ENCODE measurements at places on chromosomes 1 and 21. TPM values are rescaled to one million over a fixed set of nuclear protein-coding genes. Genes with fewer than 3 reads are reported as not detected.
A peak's percentile ranks its signal among the peaks of the same experiment; 100 is the strongest.

DNA sequence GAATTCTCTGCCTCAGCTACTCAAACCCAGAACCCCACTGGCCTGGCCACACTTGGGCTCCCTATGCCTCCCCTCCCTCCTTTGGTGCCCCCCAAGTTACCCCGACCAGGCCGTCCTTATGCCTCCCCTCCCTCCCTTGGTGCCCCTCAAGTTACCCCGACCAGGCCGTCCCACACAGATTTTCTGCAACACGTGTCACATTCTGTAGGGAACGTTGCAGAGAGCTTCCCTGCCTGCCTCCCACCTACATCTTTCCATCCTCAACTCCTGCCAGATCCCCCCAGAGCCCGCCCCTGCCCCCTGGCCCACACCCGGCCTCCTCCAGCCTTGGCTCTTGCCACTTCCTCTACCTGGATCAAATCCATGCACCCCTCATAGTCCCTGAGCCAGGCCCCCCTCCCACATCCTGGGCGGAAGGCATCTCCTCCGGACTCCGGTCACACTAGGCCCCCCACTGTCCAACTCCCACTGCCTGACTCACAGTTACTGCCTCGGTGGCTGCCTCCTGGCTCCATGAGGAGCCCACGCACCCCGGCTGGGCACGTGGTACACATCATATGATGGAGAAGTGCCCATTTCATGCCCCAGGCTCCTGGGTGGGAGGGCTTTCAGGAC is 41.2 kb downstream of the KCNAB2 start:
- no peaks in the 10 kb centered on the region for H3K27me3 ChIP-seq
- DNase-seq, result no peak
- no peak overlapping the region for H3K4me3 ChIP-seq
- H3K36me3 ChIP-seq, result no peaks in the 10 kb centered on the region
- no peaks in the 10 kb centered on the region for H3K4me1 ChIP-seq
- H3K27ac ChIP-seq, result no peak overlapping the region

DNA sequence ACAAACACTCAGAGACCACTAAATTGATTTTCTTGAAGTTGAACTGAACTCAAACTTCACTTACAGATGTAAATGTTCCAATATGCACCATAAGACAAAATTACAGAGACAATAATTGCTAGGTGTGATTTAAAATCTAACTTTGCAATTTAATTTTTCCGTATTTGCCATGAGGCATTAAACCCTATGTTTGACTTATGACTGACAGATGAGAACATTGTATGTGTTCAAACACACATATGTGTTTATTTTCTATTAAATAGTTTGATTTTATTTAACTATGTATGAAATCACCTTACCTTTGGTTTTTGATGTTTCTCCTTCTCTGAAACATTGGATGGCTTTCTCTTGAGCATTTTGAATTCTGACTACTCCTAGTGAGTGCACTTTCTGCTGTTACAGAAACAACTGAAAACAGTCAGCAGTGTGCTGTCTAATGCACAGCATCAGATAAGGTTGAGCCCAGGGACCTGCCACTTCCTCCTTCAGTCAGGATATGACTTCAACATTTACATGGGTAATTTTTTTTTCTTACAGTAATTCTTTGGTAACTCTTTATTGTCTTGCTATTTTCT is at the start of gene SAMSN1:
Gene SAMSN1 (minus strand): TSS at position 410 of the 575 bp plus-strand sequence. CDS start 54 bp downstream, at position 356.
- no peak for DNase-seq
- H3K27ac ChIP-seq, result no peak within 1 kb of the TSS
- H3K4me3 ChIP-seq, result no peak within 1 kb of the TSS
- H3K4me1 ChIP-seq, result no peaks in the 10 kb centered on the region
- no peaks in the 10 kb centered on the region for H3K36me3 ChIP-seq

DNA sequence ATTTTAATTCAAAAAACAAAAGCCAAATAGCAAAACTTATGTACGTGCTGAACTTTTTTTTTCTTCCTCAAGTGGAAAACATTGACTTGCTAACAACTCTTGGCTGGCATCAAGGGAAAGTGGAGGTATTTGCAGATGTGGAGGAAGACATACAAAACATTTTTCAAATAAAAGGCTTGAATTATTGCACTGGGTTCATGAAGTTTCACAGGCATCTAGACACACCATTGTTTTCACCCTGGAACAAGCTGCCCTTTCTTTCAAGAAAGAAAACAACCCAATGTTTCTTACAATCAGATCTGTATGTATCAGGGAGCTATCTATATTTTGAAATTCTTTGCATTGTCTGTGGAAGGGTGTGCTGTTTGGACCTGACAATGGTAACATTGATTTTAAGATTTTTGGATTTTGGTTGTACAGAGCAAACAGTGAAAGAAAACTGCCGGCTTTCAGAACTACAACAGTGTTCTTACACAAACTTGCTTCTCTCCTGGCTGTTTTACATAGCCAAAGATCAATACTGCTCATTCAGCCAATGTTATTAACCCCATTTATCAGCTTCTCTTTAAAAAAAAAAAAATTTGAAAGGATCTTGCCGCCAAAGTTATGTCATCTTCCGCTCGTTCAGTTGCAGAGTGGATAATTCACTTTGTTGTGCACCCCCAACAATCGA is 187.7 kb upstream of the FOXD3 start:
- no peaks in the 10 kb centered on the region for H3K4me1 ChIP-seq
- no peaks in the 10 kb centered on the region for H3K27me3 ChIP-seq
- H3K4me3 ChIP-seq, result no peak overlapping the region
- peak overlapping the region; percentile 42 for H3K27ac ChIP-seq
- DNase-seq, result no peak
- H3K36me3 ChIP-seq, result no peaks in the 10 kb centered on the region

- H3K27ac ChIP-seq, result no peak overlapping the region
- no peaks in the 10 kb centered on the region for H3K27me3 ChIP-seq
- no peaks in the 10 kb centered on the region for H3K36me3 ChIP-seq
- no peaks in the 10 kb centered on the region for H3K4me1 ChIP-seq
These were observed 49.9 kb upstream of the CLIC4 start for GRCh38 chr1:24695202-24695974.

Gene OPRD1
- total RNA-seq, result 0.56 TPM

Gene OR2T35
- not detected for total RNA-seq

Gene KCND3
- total RNA-seq, result 0.13 TPM

Gene ZNF695
- 25.2 TPM for total RNA-seq

All from endodermal cell (in vitro differentiated cells).